ENCODE measurements at places on chromosomes 5 and 9. TPM values are rescaled to one million over a fixed set of nuclear protein-coding genes. Genes with fewer than 3 reads are reported as not detected.

DNA sequence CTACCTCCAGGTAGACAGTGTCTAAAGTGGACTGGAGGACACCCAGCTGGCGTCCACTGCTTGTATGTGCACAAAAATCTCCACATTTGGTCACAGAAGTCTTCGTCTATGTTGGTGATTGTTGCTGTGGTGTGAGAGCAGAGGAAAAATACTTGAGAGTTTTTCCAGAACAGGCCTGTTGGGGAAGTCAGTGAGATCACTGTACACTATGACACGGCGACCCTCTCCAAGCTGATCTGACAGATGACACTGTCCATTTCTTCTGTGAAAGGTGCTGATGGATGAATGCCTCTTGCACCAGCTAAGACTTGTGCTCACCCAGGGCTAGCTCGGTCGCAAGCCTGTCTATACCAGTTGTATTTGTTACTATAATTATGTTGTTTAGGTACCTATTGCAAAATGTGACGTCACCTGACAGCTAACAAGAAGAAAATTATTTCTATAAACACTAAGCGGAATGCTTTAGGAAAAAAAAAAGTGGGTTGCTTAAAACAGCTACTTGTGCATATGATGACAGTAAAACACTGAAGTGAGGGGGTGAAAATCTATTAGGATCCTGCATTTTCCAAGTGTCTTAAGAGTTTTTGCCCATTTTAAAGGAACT, 142.3 kb downstream of the ROR2 start:
- H3K36me3 ChIP-seq, result no peaks in the 10 kb centered on the region
- H3K27me3 ChIP-seq, result no peaks in the 10 kb centered on the region
- H3K4me3 ChIP-seq, result no peak overlapping the region
- no peaks in the 10 kb centered on the region for H3K4me1 ChIP-seq

The RPP25L gene
- total RNA-seq, result 30.2 TPM

The SURF2 gene
- 134 TPM for total RNA-seq

The TMEM174 gene
- not detected for total RNA-seq

The DMGDH gene
- total RNA-seq, result not detected

GRCh38 chr5:175434800-175435199, 9.2 kb downstream of the DRD1 start:
- no peak overlapping the region for H3K4me3 ChIP-seq
- H3K36me3 ChIP-seq, result no peaks in the 10 kb centered on the region
- H3K27ac ChIP-seq, result no peak overlapping the region
- no peaks in the 10 kb centered on the region for H3K4me1 ChIP-seq

DNA sequence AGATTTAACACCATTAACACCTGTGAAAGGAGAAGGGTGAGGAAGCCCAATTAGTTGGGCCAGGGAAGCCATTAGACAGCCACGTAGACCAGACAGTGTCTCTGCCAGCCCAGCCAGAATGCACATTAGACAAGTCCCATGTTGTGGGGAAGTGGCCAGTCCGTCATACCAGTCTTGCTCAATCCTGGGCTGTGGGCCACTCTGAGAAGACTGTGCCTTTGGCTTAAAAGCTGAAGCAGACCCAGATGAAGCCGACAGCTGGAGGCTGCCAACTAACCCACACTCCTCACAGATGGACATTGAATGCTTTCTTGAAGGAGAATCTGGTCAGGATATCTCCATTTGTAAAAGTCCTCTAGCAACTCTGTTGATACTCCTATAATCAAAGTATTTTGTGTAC, 128.5 kb downstream of the CHSY3 start:
- DNase-seq, result no peak
- no peaks in the 10 kb centered on the region for H3K36me3 ChIP-seq
- H3K4me1 ChIP-seq, result no peaks in the 10 kb centered on the region
- no peak overlapping the region for H3K27ac ChIP-seq

- H3K4me3 ChIP-seq, result no peak overlapping the region
- no peaks in the 10 kb centered on the region for H3K4me1 ChIP-seq
- DNase-seq, result peak; percentile 23
- no peaks in the 10 kb centered on the region for H3K36me3 ChIP-seq
Observed at GRCh38 chr5:1244976-1245375, 19.8 kb downstream of the SLC6A18 start.

The ADAMTS12 gene
- total RNA-seq, result 0.18 TPM

- H3K27me3 ChIP-seq, result no peaks in the 10 kb centered on the region
- no peak for DNase-seq
- H3K27ac ChIP-seq, result peak overlapping the region; percentile 90
- H3K4me1 ChIP-seq, result peaks cover 22% of the 10 kb centered on the region
Observed at GRCh38 chr5:134139377-134139851, 24.9 kb downstream of the TCF7 start.

DNA sequence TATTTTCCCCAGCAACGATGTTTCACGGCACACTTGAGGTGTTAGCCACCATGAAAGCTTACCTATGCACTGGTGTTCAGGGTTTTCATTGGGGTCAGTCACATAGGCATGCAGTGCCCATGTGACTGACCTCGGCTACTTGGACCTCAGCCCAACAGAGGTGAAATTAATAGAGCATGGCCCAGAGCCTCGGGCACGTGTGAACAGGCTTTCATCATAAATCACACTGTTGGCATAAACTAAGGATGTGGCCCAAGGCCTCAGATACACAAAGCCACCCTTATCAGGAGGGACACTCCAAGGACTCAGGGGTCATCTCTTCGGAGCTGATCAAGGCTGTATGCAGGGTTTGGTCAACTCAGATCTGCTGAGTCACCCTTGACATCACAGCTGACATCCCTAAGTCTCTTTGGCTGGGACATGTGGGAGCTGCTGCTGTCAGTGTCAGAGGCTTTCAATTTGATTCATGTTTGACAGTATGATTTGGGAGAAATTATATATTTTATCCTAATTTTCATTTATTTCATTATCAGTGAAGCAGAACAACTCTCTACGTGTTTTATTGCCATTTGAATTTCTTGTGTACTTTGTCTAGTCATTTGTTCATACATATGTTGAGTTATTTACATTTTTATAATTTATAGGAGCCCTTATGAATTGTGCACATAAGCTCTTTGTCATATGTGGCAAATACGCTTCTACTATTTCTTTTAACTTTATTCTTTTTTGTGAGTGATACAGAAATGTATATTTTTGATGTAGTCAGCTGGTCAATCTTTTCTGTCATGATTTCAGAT, 59.7 kb upstream of the ANKRD33B start:
- no peak overlapping the region for H3K4me3 ChIP-seq
- no peak for DNase-seq
- H3K27me3 ChIP-seq, result no peaks in the 10 kb centered on the region
- H3K36me3 ChIP-seq, result no peaks in the 10 kb centered on the region
- H3K27ac ChIP-seq, result no peak overlapping the region

DNA sequence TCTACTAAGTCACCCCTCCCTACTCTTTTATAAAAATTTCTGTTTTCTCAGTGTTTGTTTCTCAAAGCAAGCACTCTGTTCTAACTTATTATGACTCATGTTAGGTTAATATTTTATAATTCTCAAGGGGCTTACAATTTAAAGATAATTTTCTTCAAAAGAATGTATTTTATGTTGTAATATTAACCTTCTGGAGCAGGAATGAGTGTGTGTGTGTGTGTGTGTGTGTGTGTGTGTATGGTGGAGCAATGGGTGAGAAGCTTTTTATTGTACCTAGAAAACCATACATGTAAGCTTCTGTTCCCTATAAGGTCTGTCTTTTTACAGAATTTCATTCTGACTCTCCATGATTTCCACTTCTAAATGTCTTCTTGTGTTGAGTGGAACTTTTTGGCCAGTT, 63.0 kb downstream of the PBX3 start:
- no peaks in the 10 kb centered on the region for H3K27me3 ChIP-seq
- H3K4me3 ChIP-seq, result no peak overlapping the region
- H3K27ac ChIP-seq, result no peak overlapping the region
- no peaks in the 10 kb centered on the region for H3K36me3 ChIP-seq
- peaks cover 3% of the 10 kb centered on the region for H3K4me1 ChIP-seq
- no peak for DNase-seq

DNA sequence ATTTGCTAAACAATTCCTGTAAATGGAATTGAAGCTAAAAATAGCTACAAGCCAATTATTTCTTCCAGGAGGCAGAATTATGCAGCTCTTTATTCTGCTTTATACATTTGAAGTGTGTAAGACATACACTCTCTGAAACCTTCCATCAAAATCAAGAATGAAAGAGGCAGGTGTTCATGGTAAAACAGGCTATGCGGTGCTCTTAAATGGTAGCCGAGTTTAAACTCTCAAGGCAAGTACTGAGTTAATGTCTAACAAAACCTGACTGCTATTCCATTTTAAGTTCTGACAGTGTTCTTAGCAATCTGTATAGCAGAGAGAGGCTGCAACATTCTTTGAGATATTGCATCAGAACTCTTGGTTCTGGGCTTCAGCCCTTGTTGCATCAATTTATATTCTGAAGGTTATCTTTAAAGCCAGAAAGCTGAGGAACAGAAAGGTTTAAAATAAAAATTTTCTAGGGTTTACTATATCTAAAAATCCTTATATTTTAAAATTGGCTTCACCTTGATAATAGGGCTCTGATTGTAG, 248.3 kb upstream of the CCNG1 start:
- H3K4me1 ChIP-seq, result no peaks in the 10 kb centered on the region
- H3K36me3 ChIP-seq, result no peaks in the 10 kb centered on the region
- H3K27ac ChIP-seq, result no peak overlapping the region
- no peak for DNase-seq
- no peak overlapping the region for H3K4me3 ChIP-seq

DNA sequence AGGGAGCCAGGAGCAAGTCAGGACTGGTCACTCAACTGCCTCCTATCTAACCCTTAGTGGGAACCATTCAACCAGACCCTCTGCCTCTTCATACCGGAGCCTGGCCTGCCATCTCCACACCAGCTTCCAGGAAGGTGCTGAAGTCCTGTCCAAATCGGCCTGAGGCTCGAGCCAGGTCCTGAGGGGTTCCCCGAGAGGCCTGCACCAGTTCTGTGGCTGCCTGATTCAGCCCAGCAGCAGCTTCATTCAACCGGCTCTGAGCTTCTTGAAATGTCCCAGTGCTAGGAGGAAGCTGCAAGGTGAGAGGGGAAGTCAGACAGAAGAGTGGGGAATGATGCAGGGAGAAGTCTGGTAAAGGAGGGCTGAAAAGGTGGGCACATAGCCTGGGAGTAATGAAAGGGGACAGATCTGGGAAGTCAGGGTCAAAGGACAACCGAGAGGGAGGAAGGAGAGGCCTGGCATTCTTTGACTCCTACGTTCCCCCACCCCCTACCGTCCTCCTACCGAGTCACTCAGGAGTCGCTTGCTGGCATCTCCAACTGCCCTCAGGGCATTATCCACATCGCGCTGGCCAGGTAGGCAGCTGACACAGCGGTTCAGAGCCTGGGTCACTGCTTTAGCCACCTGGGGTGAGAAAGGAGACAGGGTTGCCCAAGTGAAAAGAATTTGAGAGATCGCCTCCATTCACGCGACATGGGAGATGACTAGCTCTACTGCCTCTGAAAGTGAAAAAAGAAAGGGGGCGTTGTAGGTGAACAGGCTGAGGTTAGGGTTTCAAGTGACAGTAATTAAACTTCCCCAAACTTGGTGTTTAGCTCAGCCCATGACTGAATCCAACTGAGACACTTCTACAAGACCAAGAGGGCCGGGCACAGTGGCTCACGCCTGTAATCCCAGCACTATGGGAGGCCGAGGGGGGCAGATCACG, 20.2 kb downstream of the TLN1 start:
- H3K4me3 ChIP-seq, result no peak overlapping the region
- no peak overlapping the region for H3K27ac ChIP-seq
- peaks cover 49% of the 10 kb centered on the region for H3K36me3 ChIP-seq
- DNase-seq, result peak; percentile 49
- H3K27me3 ChIP-seq, result no peaks in the 10 kb centered on the region

GRCh38 chr5:154962494-154962893, 21.6 kb downstream of the MRPL22 start:
- H3K27ac ChIP-seq, result peak overlapping the region; percentile 92
- no peaks in the 10 kb centered on the region for H3K27me3 ChIP-seq
- no peak overlapping the region for H3K4me3 ChIP-seq
- H3K4me1 ChIP-seq, result peaks cover 24% of the 10 kb centered on the region

The SELENOP gene
- total RNA-seq, result 3.3 TPM

The BSPRY gene
- total RNA-seq, result 22.6 TPM

GRCh38 chr5:135447298-135447929, at the start of gene DCANP1:
TSS of gene DCANP1 (minus strand) at chr5:135447348. CDS start at chr5:135447108, 240 bp downstream.
- no peak within 1 kb of the TSS for H3K27ac ChIP-seq
- H3K36me3 ChIP-seq, result no peaks in the 10 kb centered on the region
- H3K4me3 ChIP-seq, result no peak within 1 kb of the TSS
- H3K27me3 ChIP-seq, result no peaks in the 10 kb centered on the region
- no peaks in the 10 kb centered on the region for H3K4me1 ChIP-seq

- H3K27me3 ChIP-seq, result no peaks in the 10 kb centered on the region
- H3K27ac ChIP-seq, result no peak overlapping the region
- no peak for DNase-seq
- H3K4me1 ChIP-seq, result no peaks in the 10 kb centered on the region
Observed at GRCh38 chr5:124176692-124177091, 569.7 kb downstream of the ZNF608 start.

The RMRP gene
- total RNA-seq, result 23,421 TPM

DNA sequence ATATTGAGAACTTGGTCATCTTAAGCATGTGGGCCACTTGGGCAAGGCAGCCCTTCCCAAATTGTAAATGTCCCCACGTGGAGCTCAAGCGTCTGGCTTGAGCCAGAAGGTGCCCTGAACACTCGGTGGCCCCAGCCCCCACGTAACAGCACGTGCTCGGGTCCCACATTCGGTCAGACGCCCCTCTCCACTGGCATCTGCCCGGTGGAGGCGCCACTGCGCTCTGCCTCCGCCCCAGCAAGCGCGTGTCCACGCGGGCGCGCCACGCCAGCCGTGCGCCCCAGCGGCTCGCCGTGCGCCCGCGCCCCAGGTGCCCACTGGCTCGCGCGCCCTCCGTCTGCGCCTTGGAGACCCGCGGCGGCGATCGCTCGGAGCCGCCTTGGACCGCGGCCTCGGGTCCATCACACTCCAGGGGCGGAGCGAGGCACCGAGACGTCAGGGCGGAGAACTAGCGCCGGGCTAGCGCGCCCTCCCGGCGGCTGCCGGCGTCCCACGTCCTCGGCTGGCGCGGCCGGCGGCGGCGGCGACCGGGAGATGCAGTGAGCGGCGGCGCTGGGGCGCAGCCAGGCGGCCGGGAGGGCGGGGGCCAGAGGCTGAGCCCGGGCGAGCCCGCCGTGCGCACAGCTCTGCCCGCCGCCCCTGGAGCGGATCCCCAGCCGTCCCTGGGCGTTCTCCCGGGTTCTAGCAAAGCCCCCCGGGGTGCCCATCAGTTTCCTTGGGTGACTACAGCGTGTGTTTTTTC, at the start of gene PALM2AKAP2:
TSS of gene PALM2AKAP2 (plus strand) at position 488 of the 742 bp plus-strand sequence. CDS start 291 bp downstream, outside the sequence.
- DNase-seq, result peak; percentile 58
- no peaks in the 10 kb centered on the region for H3K27me3 ChIP-seq
- no peak within 1 kb of the TSS for H3K27ac ChIP-seq
- peak within 1 kb of the TSS; percentile 88 for H3K4me3 ChIP-seq
- no peaks in the 10 kb centered on the region for H3K4me1 ChIP-seq

GRCh38 chr9:108636013-108636412, 219.8 kb downstream of the ACTL7B start:
- H3K27ac ChIP-seq, result no peak overlapping the region
- peaks cover 18% of the 10 kb centered on the region for H3K27me3 ChIP-seq
- no peak overlapping the region for H3K4me3 ChIP-seq
- no peaks in the 10 kb centered on the region for H3K4me1 ChIP-seq
- DNase-seq, result no peak

Measured in PC-3 (cell line).